ENCODE measurements at places on chromosomes 4 and X. TPM values are rescaled to one million over a fixed set of nuclear protein-coding genes. Genes with fewer than 3 reads are reported as not detected.

Gene SMIM10L2A
- total RNA-seq, result 23.6 TPM

Gene ARMCX2
- total RNA-seq, result 147 TPM

- peaks cover 2% of the 10 kb centered on the region for H3K4me1 ChIP-seq
- no peak for DNase-seq
- H3K4me3 ChIP-seq, result no peak overlapping the region
- H3K27me3 ChIP-seq, result peaks cover 6% of the 10 kb centered on the region
- no peaks in the 10 kb centered on the region for H3K36me3 ChIP-seq
Observed at GRCh38 chrX:9905288-9905687, 61.9 kb upstream of the CLDN34 start.

DNA sequence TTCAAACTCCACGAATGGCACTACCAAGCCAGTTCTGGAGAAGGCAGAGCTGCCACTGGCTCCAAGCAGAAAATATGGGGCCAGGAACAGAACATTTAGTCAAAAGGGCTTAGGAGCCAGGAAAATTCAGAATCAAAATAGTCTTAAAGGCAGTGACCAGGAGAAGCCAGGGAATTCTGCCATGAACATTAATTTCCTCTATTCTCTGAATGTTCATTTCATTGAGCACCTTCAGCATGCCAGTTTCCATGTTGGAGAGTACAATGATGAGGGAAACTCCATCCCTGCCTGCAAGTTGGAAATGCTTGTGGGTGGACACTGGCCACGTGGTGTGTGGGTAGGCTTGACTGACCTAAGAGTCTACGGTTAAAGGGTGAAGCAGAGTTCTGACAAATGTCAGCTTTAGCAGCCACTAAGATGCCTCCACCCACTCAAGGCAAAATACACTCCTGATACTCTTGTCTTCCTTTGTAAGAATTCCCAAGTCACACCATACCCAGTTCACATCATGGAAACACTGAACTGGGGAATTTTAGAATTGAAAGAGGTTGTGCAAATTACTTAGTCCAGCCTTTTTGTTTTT lies 190.1 kb upstream of the C1QTNF7 start:
- no peaks in the 10 kb centered on the region for H3K36me3 ChIP-seq
- no peak for DNase-seq
- H3K27me3 ChIP-seq, result no peaks in the 10 kb centered on the region
- no peak overlapping the region for H3K27ac ChIP-seq
- H3K4me3 ChIP-seq, result no peak overlapping the region

Gene PFKFB1
- total RNA-seq, result 0.49 TPM

- no peaks in the 10 kb centered on the region for H3K4me1 ChIP-seq
- DNase-seq, result no peak
- H3K4me3 ChIP-seq, result no peak overlapping the region
- H3K36me3 ChIP-seq, result no peaks in the 10 kb centered on the region
Observed at GRCh38 chrX:105701310-105702052, 120.9 kb upstream of the NRK start.

Gene MAGEC3
- 0.13 TPM for total RNA-seq

Gene HSD17B13
- total RNA-seq, result not detected

DNA sequence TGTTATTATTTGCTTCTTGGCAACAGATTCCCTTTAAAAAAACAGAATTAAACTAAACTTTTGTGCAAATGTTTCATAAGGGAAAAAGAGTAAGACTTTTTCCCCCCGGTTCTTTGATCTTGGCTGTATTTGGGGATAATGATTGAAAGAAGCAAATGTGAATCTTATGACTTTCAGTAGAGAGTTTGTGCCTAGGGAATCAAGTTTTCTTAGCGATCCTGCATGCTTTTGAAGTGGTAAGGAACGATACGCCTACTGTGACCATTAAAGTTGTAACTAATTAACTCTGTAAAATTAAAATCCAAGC lies 9.0 kb downstream of the ATP10D start:
- H3K27ac ChIP-seq, result no peak overlapping the region
- H3K36me3 ChIP-seq, result no peaks in the 10 kb centered on the region
- no peak overlapping the region for H3K4me3 ChIP-seq
- peaks cover 2% of the 10 kb centered on the region for H3K27me3 ChIP-seq

Gene CXCL1
- total RNA-seq, result 1.7 TPM

DNA sequence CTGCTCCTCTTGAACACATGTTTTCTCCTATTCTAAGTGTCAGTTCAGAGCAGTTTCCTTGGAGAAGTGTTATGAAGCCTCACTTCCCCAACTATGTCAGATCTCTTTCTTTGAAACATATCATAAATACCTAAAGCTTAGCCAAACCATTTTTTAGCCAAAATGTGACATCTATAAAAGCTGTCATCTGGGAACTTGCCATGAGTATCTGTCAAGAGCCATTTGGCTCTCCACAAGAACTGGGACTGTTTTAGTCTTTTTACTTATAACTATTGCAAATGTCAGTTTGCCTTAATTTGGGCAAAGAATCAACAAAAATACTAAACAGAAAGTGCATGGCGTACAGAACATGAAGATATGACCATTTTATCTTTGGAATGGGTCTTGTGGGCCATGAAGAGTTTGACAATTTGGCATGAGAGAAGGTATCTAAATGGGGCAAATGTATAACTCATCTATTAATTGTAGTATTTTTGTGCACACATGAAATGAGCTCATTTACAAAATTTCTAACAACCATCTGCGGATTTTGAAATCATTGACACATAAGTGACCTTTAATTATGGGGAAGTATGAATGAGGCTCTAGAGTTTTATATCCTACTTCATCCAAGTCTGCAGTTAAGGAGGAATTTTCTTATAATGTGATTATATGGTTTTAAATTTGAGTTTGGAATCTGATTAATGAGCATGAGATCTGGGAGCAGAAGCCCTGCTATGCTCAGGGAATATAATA lies 129.1 kb upstream of the PACRGL start:
- no peak overlapping the region for H3K27ac ChIP-seq
- H3K27me3 ChIP-seq, result no peaks in the 10 kb centered on the region
- H3K36me3 ChIP-seq, result no peaks in the 10 kb centered on the region
- no peak overlapping the region for H3K4me3 ChIP-seq

GRCh38 chrX:118824173-118824730 lies 628 bp downstream of the ZCCHC12 start:
- peaks cover 4% of the 10 kb centered on the region for H3K4me1 ChIP-seq
- H3K27ac ChIP-seq, result no peak overlapping the region
- no peaks in the 10 kb centered on the region for H3K36me3 ChIP-seq

Gene F8A2
- total RNA-seq, result not detected

Gene ABCG2
- total RNA-seq, result 37.0 TPM

DNA sequence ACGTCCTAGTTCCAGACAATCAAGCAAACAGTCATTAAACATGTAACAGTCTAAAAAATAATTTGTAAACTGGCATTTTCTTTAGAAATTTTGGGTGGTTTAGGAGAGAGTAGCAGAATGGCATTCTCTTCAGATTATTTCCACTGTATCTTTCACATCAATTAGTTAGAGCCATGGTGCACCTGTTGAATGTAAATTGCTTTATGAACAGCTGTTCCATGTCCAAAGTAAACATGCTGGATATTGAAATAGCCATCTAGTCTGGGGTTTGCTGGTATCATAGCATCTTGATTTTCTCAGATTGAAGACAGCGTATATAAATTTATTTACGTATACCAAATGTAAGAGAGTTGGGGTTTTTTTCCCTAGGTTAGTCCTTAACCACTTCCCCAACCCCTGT lies 143.6 kb downstream of the RCHY1 start:
- DNase-seq, result no peak
- no peak overlapping the region for H3K27ac ChIP-seq
- no peaks in the 10 kb centered on the region for H3K4me1 ChIP-seq
- H3K4me3 ChIP-seq, result no peak overlapping the region
- no peaks in the 10 kb centered on the region for H3K36me3 ChIP-seq

Gene ATP2B3
- total RNA-seq, result 0.10 TPM

GRCh38 chr4:119940557-119940956 lies 126.1 kb downstream of the MAD2L1 start:
- H3K36me3 ChIP-seq, result no peaks in the 10 kb centered on the region
- H3K4me1 ChIP-seq, result no peaks in the 10 kb centered on the region
- no peak for DNase-seq

DNA sequence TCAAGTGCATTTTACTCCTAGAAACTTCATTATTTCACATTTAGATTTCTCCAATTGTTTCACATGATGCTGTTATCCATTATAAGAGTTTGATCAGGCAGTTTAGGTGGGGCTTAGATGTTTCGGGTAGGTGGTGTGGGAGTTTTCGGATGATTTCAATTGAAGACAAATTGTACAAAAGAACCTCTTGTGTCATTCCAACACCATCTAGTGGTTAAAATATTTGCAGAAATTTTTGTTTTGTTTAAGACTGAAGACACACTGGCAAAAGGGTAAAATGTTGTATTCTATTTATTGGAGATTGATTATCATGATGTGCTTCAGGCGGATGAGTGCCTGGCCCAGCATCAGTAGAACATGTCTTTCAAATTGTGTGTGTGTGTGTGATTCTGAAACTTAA lies 212.7 kb downstream of the SH3BGRL start:
- H3K36me3 ChIP-seq, result no peaks in the 10 kb centered on the region
- H3K4me3 ChIP-seq, result no peak overlapping the region
- H3K4me1 ChIP-seq, result no peaks in the 10 kb centered on the region

GRCh38 chr4:32117693-32118092 lies 1397.5 kb downstream of the PCDH7 start:
- DNase-seq, result no peak
- no peaks in the 10 kb centered on the region for H3K4me1 ChIP-seq
- H3K4me3 ChIP-seq, result no peak overlapping the region
- H3K36me3 ChIP-seq, result no peaks in the 10 kb centered on the region
- H3K27me3 ChIP-seq, result no peaks in the 10 kb centered on the region
- H3K27ac ChIP-seq, result no peak overlapping the region

- no peak for DNase-seq
- no peak overlapping the region for H3K27ac ChIP-seq
- no peak overlapping the region for H3K4me3 ChIP-seq
- no peaks in the 10 kb centered on the region for H3K4me1 ChIP-seq
Observed at GRCh38 chrX:110135618-110136017, 132.7 kb downstream of the TMEM164 start.

Gene SLC25A14
- 14.5 TPM for total RNA-seq

Gene ARX
- not detected for total RNA-seq

- H3K27me3 ChIP-seq, result no peaks in the 10 kb centered on the region
- no peaks in the 10 kb centered on the region for H3K4me1 ChIP-seq
- no peak overlapping the region for H3K27ac ChIP-seq
- H3K4me3 ChIP-seq, result no peak overlapping the region
Observed at GRCh38 chrX:66698273-66699204, 59.7 kb upstream of the EDA2R start.

GRCh38 chrX:41796046-41796445 lies 72.1 kb downstream of the GPR82 start:
- no peak overlapping the region for H3K27ac ChIP-seq
- H3K27me3 ChIP-seq, result no peaks in the 10 kb centered on the region
- H3K4me3 ChIP-seq, result no peak overlapping the region
- peaks cover 6% of the 10 kb centered on the region for H3K4me1 ChIP-seq
- H3K36me3 ChIP-seq, result no peaks in the 10 kb centered on the region

- H3K4me3 ChIP-seq, result peak overlapping the region; percentile 91
- peak; percentile 86 for DNase-seq
- H3K27ac ChIP-seq, result peak overlapping the region; percentile 85
- peaks cover 20% of the 10 kb centered on the region for H3K4me1 ChIP-seq
- H3K36me3 ChIP-seq, result no peaks in the 10 kb centered on the region
Observed at GRCh38 chr4:52051615-52052474, 741 bp downstream of the SPATA18 start.

Gene RASSF6
- total RNA-seq, result not detected

DNA sequence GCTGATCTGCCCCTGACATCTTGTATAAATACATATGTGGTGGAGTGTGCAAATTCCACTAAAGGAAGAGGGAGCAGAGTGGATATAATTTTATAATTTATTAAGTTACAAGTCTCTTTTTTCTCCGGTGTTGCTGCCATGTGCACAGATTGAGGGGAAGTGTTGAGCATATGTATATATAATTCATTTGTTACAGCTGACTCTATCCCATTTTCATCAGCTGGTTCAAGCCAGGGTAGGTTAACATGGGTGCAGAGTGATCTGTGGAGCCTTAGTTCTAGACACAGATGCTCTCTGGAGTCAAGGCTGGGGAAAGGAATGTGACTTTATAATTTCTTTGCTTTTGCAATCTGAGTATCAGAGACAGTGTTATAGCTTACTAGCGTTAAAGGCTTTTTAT lies 103.5 kb downstream of the WWC2 start:
- no peak for DNase-seq
- peaks cover 4% of the 10 kb centered on the region for H3K4me1 ChIP-seq
- H3K4me3 ChIP-seq, result no peak overlapping the region
- H3K27me3 ChIP-seq, result no peaks in the 10 kb centered on the region

Gene LRPAP1
- total RNA-seq, result 92.2 TPM

Gene AWAT1
- not detected for total RNA-seq

Gene KLB
- not detected for total RNA-seq

Gene TBX22
- 0.36 TPM for total RNA-seq
